ENCODE measurements at places on chromosomes 11 and 22.

- no peak for DNase-seq
These were observed 191.1 kb downstream of the TMEM135 start for GRCh38 chr11:87228820-87229219.

GRCh38 chr22:47139013-47139789 lies 376.8 kb downstream of the TBC1D22A start:
- no peak for DNase-seq

DNA sequence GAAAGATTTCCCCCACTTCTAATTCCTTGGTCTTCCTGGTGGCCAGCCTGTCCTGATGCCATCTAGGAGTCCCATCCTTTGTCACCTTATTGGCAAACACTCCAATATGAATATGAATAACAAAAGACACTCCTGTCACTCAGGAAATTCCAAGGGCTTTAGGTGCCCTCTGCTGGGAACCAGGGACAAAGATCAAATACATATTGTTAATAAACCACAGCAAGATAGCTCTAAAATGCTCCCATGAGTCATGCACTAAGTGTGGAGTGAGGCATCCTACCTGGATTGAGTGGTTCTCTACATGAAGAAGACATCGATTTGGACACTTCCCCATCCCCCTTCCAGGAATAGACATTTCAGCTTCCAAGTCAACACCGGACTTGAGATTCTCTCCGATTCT lies 823.6 kb downstream of the TBC1D22A start:
- DNase-seq, result no peak

GRCh38 chr11:40388097-40388818 lies 1071.2 kb downstream of the LRRC4C start:
- DNase-seq, result no peak

DNA sequence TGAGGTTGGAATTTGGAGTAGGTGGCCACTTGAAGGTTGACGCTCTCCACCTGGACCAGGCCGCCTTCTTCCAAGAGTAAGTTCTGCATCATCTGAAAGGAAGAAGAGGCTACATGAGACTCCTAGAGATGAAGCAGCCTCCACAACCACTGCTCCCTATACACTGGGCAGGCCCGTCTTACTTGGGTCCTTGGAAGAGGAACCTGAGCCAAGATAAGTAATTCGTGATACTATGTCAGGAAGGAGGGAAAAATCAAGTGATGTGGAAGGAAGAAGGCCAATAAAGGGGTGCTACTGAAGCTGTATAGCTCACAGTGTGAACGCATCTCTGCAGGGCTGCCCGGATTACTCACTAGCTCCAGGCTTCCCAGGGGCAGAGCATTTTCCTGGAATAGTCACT lies 11.1 kb downstream of the UFD1 start:
- no peak for DNase-seq

GRCh38 chr11:122360875-122361274 lies 244.9 kb upstream of the BLID start:
- DNase-seq, result no peak

DNA sequence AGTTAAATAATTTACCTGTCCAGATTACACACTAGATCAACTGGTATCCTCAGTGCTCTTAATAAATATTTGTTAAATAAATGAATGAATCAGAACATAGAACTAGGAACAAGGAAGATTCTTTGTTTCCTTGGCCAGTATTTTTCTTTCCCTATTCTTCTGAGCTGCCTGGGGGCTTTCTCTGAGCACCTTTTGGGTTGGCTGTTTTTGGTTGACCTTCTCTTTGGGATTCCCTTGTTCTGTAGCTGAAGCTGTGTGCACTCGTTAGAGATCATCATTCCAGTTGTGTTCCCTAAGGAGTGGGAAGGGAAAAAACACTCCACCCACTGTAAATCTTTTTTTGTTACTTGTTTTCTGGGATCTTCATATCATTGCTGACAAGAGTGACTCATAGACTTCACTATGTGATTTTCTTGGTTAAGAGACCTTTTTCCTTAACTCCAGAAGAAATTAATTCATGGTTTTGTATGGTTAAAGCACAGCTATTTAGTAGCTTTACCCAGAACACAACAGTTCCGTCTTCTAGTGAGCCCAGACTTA lies 84.3 kb downstream of the STIM1 start:
- DNase-seq, result no peak

GRCh38 chr11:42025121-42025803 lies 565.8 kb upstream of the LRRC4C start:
- no peak for DNase-seq

DNA sequence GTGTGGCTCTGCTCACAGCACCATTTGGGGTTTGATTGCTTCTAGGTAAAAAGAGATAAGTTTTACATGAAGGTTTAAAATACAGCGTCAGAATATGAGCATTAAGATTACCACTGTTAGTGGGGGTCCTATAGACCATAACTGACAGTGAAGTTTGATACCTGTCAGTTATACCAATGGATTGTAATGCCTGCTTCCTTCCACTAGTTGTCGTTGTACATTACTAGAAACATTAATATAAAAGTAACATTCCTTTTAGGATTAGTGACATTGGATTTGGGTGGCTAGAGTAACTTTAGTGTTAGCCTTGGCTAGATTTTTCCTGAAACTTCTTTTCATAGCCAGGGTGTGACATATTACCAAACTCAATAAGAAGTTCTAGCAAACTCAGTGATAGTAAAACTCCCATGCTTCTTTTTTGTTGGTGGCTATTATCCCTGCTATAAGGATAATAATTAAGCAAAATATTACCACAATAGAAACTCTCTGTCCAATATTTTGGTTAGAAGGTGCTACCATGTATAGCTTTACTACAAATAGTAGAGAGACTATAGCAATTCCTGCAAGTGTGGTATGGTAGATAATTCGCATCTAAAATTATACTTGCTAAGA lies 57.1 kb downstream of the FAM181B start:
- DNase-seq, result no peak

Data from amygdala (tissue), 56 donors.